ENCODE measurements at places on chromosomes 6 and 20.

GRCh38 chr6:136750696-136751521 is 41.4 kb downstream of the MAP3K5 start:
- H3K27ac ChIP-seq: peak overlapping the region; percentile 81
- peak overlapping the region; percentile 60 for H3K4me3 ChIP-seq
- H3K4me1 ChIP-seq: peaks cover 76% of the 10 kb centered on the region
- H3K27me3 ChIP-seq: no peaks in the 10 kb centered on the region

GRCh38 chr20:31833931-31834521 is 11.4 kb downstream of the FOXS1 start:
- H3K36me3 ChIP-seq: no peaks in the 10 kb centered on the region
- no peak overlapping the region for H3K27ac ChIP-seq
- H3K4me1 ChIP-seq: peaks cover 9% of the 10 kb centered on the region
- no peaks in the 10 kb centered on the region for H3K27me3 ChIP-seq
- H3K4me3 ChIP-seq: no peak overlapping the region
- no peak for DNase-seq

DNA sequence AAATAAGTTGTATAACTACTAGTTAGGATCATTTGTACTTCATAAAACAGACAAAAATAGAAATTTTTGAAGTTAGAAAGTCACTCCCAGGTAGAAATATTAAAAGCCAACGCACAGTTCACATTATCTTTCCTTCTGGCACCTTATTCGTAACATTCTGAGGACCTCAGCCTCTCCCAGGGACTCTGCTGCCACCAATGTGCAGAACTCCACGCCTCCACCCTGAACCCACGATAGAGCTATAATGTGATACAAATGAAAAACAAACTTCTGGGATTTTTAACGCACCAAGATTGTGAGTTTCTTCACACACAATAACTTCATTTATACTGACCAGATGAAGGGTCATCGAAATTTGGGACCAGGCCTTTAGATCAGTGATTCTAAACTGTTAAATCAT is 9.5 kb downstream of the BMP7 start:
- H3K36me3 ChIP-seq: no peaks in the 10 kb centered on the region
- DNase-seq: no peak
- no peak overlapping the region for H3K4me3 ChIP-seq
- H3K4me1 ChIP-seq: no peaks in the 10 kb centered on the region

DNA sequence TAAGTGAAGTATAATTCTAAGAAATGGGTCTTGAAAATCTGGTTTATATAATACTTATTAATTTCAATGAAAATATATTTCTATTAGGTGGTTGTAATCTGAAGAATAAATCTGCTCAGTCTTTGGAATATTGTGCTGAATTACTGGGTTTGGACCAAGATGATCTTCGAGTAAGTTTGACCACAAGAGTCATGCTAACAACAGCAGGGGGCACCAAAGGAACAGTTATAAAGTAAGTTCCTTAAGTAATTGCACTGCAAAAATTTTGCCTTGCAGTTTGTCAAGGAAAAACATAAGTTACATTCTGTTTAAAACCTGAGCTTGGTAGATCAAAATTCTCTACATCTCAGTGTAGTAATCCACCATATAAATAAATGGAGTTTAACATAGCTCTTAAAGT is 106.0 kb downstream of the MYO6 start:
- H3K36me3 ChIP-seq: peaks cover 4% of the 10 kb centered on the region
- no peaks in the 10 kb centered on the region for H3K27me3 ChIP-seq
- H3K4me1 ChIP-seq: no peaks in the 10 kb centered on the region
- DNase-seq: no peak
- H3K4me3 ChIP-seq: no peak overlapping the region

DNA sequence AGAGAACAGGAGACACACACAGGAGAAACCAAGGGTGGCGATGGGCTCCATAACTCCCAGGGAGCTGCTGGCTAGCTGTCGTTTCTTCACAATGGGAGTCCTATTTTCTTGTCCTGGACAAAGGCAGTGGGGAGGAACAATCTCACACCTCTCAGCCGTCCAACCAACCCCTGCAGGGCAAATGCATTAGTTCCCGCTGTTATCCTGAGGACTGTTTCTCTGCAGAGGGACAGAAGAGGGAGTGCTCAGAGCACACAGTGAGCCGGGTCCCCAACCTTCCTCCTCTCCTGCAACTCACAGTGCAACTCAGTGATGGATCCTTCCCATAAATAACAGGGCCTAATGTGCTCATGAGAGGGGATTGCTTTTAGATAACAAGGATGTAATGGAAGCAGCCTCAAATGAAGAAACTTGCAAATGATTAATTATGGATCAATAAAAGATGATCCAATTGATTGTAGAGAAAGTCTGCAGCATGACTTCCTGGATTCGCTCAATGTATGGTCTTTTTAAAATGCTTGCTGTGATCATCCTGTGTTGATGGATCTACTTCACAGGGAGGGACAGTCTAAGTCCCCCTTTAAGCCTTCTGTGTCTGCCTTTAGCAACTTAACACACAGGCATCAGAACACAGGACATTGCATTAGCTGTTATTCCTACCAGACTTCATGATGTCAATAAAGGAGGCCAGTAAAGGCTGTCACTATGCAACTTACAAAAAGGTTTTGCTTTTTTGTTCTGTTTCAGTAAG is 453.4 kb upstream of the AGPAT4 start:
- no peak for DNase-seq
- H3K27me3 ChIP-seq: no peaks in the 10 kb centered on the region
- H3K27ac ChIP-seq: no peak overlapping the region
- no peaks in the 10 kb centered on the region for H3K4me1 ChIP-seq

GRCh38 chr6:101626269-101626668 is 232.8 kb downstream of the GRIK2 start:
- DNase-seq: no peak
- H3K4me3 ChIP-seq: no peak overlapping the region
- no peaks in the 10 kb centered on the region for H3K4me1 ChIP-seq
- no peaks in the 10 kb centered on the region for H3K36me3 ChIP-seq
- H3K27me3 ChIP-seq: no peaks in the 10 kb centered on the region

- DNase-seq: no peak
- no peaks in the 10 kb centered on the region for H3K36me3 ChIP-seq
- no peak overlapping the region for H3K4me3 ChIP-seq
- H3K4me1 ChIP-seq: no peaks in the 10 kb centered on the region
- no peaks in the 10 kb centered on the region for H3K27me3 ChIP-seq
- H3K27ac ChIP-seq: no peak overlapping the region
Observed at GRCh38 chr6:18883851-18884250, 496.7 kb downstream of the RNF144B start.

DNA sequence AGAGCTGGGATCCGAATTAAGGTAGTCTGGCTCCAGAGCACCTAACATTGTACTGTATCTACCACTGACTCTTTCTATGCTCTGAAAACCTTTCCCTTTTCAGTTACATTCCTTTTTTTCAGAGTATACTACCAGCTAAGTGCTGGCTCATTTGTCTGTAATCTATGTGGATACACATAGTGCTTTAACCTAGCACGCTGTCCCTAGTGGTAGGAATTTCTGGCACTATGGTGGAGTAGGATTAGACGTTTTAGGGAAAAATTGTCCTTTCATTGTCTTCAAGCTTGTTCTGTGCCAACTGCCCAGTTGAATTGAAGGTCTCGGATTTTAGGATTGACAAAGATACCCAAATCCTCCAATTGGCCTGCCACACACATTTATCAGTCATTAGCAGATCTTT is 259.1 kb upstream of the FERMT1 start:
- H3K36me3 ChIP-seq: no peaks in the 10 kb centered on the region
- H3K27me3 ChIP-seq: no peaks in the 10 kb centered on the region
- no peak overlapping the region for H3K27ac ChIP-seq
- no peaks in the 10 kb centered on the region for H3K4me1 ChIP-seq
- DNase-seq: no peak

Data from central memory CD8-positive, alpha-beta T cell (primary cell).